ENCODE measurements at places on chromosomes 11 and 22. TPM values are rescaled to one million over a fixed set of nuclear protein-coding genes. Genes with fewer than 3 reads are reported as not detected.

- H3K27ac ChIP-seq: no peak overlapping the region
- no peaks in the 10 kb centered on the region for H3K4me1 ChIP-seq
- no peaks in the 10 kb centered on the region for H3K36me3 ChIP-seq
- H3K4me3 ChIP-seq: no peak overlapping the region
- peaks cover 50% of the 10 kb centered on the region for H3K27me3 ChIP-seq
Measured at GRCh38 chr11:13958641-13959400, 3.7 kb upstream of the SPON1 start.

DNA sequence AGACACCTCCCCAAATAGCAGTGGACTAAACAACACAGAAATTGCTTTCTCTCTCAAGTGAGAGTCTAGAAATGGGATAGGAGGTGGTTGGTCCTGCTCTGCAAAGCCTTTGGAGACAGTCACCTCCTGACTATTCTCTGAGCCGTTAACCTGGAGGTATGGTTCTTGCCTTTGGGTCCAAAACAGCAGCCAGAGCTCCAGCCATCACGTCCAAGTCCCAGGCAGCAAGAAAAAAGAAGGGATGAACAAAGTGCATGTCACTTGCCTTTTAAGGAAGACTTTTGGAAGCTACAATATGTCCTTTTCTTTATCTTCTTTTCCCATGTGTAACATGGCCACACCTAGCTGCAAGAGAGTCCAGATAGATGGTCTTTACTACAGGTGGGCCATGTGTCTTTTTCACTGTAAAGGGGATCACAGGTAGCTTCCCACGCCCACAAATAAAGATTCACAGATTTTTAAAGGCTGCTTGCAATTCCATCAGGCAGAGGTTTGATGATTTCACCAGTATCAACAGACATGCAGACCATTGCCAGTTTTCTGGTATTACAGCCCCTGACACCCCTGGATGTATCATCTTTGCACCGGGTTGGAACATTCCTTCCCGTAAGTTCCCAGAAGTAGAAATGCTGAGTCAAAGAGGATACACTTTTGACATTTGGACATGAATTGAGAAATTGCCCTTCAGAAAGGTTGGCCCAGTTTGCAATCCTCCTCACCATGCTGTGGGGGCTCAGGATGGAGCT, 66.0 kb downstream of the MYEOV start:
- DNase-seq: peak; percentile 37
- H3K4me1 ChIP-seq: peaks cover 3% of the 10 kb centered on the region
- no peak overlapping the region for H3K4me3 ChIP-seq
- H3K36me3 ChIP-seq: no peaks in the 10 kb centered on the region

The CELSR1 gene
- 0.07 TPM for polyA plus RNA-seq

The RIMBP3B gene
- 0.02 TPM for polyA plus RNA-seq

DNA sequence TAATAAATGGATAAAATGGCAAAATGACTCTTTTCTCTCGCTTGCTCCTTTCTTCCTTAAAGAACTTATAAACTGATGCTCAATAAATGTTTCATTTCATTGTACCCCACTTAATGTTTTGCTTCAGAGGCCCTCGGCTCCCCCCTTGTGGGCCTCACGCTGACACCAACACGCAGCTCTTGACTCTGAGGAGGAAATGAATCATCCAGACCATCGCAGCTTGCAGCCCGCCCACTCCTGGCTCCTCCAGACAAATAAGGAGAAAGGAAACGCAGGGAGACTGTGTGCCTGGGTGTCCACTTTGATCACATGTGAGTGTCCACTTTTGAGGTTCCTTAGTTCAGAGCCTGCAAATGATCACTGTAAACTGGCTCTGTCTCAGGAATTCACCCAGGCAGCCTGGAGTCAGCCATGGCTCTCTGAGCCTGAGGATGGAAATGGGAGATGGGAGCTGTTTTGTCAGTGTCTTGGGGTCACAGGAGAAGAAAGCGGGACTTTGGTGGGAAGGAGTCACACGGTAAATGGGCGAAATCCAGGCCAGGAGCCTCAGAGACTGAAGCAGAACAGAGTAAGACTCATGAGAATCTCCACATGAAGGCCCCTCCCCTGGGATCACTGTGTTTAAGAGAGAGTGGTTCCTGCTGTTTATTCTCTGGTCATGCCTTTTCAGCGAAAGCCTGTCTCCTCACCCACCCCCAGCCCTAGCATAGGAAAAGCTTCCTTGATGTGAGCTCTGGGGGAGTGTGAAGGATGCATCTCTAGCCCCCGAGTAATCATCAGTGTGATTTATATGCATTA, 96.5 kb downstream of the CWC15 start:
- peak; percentile 96 for DNase-seq
- no peaks in the 10 kb centered on the region for H3K27me3 ChIP-seq
- H3K36me3 ChIP-seq: peaks cover 6% of the 10 kb centered on the region
- peaks cover 12% of the 10 kb centered on the region for H3K4me1 ChIP-seq
- peak overlapping the region; percentile 84 for H3K27ac ChIP-seq
- H3K4me3 ChIP-seq: no peak overlapping the region

DNA sequence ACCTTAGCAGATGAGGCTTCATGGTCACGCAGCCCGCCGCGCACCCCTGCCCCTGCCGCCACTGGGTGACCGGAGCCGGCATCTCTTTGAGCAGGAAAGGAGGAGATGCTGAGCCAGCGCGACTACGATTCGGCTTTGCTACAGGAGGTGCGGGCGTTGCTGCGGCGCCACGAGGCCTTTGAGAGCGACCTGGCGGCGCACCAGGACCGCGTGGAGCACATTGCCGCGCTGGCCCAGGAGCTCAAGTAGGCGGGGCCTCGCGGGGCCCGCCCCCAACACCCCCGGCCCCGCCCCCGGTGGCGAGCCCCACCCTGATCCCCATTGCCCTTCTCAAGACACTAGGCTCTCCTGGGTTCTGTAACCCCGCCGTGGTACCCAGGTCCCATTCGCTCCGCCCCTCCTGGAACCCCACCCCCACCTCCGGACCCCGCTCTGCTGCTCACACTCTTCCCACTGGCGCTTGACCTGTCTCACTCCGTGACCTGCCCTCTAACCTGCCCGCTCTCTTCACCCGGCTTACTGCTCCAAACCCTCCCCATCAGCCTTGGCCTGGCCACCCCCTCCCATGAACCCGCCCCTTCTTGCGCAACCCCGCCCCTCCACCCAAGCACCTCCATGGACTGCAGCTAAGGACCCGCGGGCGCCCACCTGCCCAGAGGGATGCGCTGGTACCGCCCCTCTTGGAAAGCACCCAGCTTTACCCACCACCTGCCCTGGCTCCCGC, 9.1 kb downstream of the CTSF start:
- H3K36me3 ChIP-seq: no peaks in the 10 kb centered on the region
- DNase-seq: peak; percentile 17
- H3K4me1 ChIP-seq: no peaks in the 10 kb centered on the region
- H3K4me3 ChIP-seq: no peak overlapping the region
- peaks cover 16% of the 10 kb centered on the region for H3K27me3 ChIP-seq

DNA sequence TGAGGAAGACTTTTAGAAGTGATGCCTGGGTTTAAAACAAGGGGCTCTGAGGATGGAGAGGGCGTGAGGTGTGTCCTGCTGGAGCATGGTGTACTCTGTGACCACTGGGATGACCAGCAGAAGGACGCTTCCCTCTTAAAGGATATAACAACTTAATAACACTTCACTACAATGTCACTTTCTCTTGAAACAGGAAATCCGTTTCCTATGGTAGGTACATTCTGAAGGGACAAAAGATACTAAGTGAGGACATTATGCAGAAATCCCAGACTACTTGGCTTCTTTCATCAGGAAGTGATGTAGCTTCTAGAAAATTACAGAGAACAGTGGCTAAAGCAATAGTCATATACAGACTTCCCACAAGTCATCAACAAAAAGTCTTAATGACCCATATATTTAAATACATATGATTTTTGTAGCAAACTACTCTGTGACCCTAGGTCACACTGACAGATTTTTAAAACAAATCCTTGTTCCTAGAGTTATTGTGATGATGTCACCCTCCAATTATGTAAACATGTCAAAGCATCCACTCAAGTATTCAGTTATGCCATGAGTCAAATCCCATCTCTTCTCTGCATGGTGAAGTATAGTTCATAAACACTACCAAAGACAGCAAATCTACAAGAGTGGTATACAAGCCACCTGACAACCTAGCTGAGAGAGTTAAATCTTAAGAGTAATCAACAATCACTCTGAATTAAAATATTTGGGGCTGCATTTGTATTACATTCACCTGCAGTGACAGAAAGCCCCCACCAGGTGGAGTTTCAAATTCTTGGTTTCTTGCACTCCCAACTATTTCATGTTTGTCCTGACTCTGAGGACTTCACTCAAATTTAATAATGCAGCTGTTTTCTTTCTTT, 32.8 kb downstream of the PITPNB start:
- H3K4me3 ChIP-seq: no peak overlapping the region
- peak; percentile 94 for DNase-seq
- peaks cover 28% of the 10 kb centered on the region for H3K4me1 ChIP-seq
- H3K27me3 ChIP-seq: no peaks in the 10 kb centered on the region
